ENCODE measurements at places on chromosomes 3 and 15.

- no peak for DNase-seq
Observed at GRCh38 chr3:193971261-193971751, 164.6 kb upstream of the HES1 start.

GRCh38 chr15:45628136-45628535 is 6.7 kb upstream of the SQOR start:
- no peak for DNase-seq

DNA sequence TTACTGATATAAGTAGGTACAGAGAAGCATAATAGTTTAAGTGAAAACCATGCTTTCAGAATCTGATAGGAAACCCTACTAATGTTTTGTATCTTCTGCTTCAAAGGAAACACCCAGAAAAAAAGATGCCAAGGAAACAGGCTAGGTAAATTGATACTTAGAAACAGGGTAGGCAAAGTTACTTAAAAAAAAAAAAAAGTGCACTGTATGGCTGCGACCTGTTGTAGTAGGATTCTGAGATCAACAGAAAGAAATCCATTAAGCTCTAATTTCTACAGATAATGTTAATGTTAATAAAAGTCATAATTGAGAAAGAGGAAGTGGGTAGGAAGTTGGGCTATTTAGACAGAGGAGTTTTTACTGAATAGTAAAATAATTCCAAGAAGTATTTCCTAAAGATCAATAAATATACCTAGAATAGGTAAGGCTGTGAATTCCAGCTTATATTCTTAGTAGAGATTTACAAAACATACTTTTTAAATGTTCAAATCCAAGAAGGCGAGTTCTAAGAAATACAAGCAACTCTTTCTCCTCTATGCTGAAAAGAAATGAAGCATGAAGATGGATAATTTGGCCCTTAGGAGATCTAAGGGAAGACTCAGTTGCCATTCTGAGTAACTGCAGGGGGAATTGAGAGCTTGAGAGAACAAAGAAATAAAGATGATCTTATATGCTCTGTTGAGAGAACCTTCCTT is 24.1 kb upstream of the STT3B start:
- no peak for DNase-seq

DNA sequence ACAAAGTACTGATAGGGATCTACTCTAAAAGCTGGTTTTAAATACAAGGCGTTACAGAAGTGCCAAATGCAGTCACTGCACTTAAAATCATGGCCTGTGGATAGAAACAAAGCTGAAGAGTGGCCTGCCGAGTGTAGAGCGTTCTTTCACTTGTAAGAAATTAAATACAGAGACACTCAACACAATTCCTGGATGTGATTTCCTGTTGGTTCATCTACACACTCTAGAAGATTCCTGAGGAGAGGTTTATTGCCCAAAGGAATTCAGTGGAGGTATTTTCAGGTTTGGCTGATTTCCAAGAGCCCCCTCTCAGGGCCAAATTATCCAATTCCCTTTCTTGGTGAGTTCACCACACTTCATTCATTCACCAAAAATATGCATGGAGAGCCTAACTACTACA is 200.3 kb upstream of the IL12A start:
- peak; percentile 88 for DNase-seq

- DNase-seq = peak; percentile 38
Observed at GRCh38 chr3:177538750-177539730, 341.8 kb upstream of the TBL1XR1 start.

- peak; percentile 7 for DNase-seq
Observed at GRCh38 chr3:7764115-7764514, 737.5 kb upstream of the LMCD1 start.

- no peak for DNase-seq
Observed at GRCh38 chr3:187968883-187969580, 184.9 kb upstream of the LPP start.

DNA sequence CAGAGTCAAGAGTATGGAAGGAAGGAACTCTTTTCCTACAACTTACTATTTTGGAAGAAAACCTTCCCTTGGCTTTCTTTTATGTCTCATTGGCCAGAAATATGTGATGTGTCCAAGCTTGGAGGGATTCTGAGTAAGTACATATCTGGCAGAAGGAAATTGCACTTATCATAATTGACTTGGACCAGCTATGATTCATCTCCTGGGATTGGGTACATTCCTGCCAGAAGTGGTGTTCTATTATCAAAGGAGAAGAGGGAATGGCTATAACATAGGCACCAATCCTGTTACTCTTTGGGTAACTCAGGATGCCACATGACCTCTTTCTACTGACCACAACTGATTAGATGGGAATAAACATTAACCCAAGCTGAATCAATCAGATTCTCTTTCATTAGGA is 13.5 kb upstream of the DAZL start:
- DNase-seq = no peak

- no peak for DNase-seq
Observed at GRCh38 chr15:101120987-101121386, 130.9 kb downstream of the CHSY1 start.

DNA sequence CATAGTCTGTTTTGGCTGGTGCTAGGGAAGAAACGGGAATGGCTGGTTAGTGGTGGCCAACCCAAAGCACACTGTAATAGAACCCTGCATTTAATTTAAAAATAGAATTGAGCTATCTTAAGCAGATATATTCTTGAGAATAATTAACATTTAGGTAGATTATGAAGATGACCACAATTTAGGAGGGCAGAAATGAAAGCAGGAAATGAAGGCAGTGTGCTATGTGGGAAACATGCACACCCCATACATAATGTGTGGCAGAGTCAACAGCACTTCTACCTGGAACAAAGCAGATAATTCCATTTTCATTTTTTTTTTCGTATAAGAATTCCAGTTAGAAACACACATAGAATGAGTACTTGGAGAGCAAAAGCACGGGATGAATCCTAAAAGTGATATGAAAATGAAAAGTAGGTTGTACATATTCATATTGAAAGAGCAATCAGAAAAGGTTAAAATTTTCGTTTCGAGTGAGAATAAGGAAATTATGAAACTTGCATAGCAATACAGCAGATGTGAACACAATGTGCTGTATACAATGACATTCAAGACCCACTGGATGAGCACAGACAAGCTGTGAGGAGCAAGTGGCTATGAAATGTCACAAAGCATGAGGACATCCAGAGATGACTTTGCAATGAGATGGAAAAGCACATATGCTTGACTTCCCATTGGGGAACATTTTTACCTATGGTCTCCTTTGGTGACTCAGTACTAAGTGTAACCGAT is 102.6 kb downstream of the TFG start:
- no peak for DNase-seq

- no peak for DNase-seq
Observed at GRCh38 chr3:188664795-188665194, 507.0 kb upstream of the TPRG1 start.

Data from muscle of back (tissue), 13 donors.